ENCODE measurements at places on chromosomes 3 and 15.

DNA sequence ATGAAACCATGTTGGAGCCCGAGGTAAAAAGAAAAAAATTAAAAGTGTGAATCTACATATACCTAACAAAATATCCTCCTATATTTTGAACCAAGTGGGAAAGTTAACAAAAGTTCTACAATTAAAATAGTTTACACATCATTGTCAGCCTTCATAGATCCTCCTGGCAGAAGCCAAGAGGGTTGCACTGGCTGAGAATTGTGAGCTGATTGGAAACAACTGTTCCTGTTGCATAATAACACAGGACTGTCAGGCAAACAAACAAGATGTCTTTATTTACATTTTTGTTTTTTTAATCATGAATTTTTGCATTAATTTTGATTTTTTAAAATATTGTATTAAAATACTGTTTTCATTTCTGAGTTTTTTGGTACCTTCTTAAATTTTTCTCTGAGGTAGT lies 215.2 kb upstream of the MME start:
- no peak for DNase-seq

GRCh38 chr3:127835993-127836882 lies 13.9 kb upstream of the MGLL start:
- DNase-seq = no peak

DNA sequence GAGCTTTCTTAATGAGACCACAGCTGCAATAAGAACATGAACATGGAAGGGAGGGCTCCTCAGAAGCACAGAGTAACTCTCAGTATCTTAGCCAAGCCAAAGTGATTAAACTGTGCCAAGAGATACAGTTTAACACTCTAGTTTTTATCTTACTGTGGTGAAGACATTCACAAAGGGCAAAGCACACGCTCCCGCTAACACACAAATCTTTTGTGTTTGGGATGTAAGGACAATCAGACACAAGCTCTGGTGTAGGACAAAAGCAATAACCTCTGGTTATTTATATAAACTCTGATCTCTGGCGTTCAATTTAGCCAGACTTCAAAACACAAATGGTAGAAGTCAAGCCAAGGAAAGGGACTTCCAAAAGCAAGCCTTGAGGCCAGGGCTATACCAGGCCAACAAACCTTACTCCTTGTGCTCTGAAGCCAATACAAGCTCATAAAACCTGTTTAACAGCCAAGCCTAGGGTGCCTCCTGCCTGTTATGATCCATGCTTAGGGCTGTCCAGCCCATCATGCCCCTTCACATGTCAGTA lies 27.8 kb downstream of the DPH3 start:
- DNase-seq = no peak

- no peak for DNase-seq
Observed at GRCh38 chr15:55468321-55468720, 39.7 kb downstream of the DNAAF4 start.

DNA sequence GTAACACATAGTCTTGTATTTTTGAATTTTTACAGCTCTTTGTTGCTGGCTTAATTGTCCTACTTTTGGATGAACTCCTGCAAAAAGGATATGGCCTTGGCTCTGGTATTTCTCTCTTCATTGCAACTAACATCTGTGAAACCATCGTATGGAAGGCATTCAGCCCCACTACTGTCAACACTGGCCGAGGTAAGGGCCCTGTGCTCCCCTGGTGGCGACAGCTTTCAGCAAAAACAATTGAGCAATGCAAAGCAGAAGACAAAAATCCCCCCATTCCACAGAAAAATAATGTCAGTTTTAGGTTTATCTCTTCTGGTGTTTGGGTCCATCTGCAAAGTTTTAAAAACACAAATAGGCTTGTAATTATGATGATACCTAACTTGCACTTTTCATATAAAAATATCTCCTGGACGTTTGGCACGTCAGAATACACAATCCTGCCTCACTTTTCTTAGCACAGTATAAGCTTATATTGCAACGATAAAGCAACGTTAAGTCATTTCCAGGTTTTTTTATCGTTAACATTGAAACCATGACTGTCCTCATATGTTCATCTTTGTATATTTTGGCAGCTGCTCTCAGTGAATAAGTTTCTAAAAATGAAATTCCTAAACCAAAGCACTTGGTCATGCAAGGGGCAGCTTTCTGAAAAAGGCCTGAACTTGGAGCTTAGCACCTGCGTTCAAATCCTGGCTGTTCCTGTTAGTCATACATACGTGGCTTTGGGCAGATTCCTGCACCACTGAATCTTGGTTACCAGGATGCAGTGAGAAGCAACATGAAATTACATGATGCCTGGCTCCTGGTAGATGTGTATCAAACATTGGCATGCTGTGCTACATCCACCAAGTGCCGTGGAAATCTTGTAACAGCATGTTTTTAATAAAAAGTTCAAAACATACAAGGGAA lies 8.5 kb downstream of the SEC61A1 start:
- no peak for DNase-seq
